ENCODE measurements at places on chromosomes 4 and X. TPM values are rescaled to one million over a fixed set of nuclear protein-coding genes. Genes with fewer than 3 reads are reported as not detected.

The OPHN1 gene
- total RNA-seq = 5.5 TPM

- no peak for DNase-seq
Observed at GRCh38 chr4:183986971-183987946, 82.2 kb downstream of the STOX2 start.

GRCh38 chrX:2697741-2698299, 6.7 kb downstream of the CD99 start:
- DNase-seq = no peak

DNA sequence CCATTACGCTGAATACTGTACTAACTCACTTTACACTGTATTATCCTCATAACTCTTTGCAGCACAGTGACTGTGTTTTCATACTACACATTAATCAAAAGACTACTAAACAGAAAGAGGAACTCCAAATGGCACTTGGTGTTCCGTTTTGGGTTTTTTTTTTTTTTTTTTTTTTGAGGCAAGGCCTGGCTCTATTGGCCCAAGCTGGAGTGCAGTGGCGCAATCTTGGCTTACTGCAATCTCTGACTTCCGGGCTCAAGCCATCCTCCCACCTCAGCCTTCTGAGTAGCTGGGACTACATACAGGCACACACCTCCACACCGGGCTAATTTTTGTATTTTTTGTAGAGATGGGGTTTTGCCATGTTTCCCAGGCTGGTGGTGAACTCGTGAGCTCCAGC, 10.7 kb downstream of the KLHL8 start:
- DNase-seq = no peak

The ATOH1 gene
- total RNA-seq = not detected
